Stimulated activated naive CD4-positive, alpha-beta T cell (primary cell): ENCODE measurements at places on chromosomes 5 and 9.

DNA sequence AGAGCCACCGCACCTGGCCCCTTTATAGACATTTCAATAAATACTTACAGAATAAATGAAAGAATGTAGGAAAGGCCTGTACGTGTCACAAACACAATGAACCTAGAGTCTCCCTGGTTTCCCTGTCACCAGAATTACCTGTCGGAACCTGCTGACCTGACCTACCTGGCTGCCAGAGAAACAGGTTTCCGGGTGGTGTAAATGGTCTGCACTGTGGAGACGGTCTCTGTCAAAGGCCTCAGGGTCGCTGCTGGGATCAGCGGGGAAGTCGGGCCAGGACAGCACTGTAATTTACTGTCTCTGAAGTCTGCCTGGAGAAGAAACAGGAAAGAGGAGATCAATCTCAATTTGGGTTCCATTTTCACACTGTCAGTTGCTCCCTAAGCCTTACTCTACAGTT, 9.3 kb upstream of the FRRS1L start:
- no peak for DNase-seq

DNA sequence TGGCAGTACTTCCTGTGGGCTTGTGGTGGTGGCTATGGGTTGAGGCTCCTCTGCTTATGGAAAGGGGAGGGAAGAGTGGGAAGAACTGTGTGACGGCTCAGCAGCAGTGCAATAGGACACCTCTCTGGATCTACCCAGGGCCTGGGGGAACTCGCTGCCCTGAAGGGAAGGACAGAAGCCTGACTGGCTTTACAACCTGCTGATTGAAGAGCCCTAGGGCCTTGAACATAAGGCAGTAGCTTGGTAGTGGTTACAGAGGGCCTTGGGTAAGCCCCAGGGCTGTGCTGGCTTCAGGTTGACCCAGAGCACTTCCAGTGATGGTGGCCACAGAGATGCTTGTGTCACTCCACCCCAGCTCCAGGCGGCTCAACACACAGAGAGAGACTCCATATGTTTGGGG, 5.5 kb downstream of the CCIN start:
- no peak for DNase-seq

GRCh38 chr9:129627556-129628440, 1.8 kb downstream of the NTMT1 start:
- no peak for DNase-seq

GRCh38 chr5:98679963-98680362, 93.5 kb upstream of the RGMB start:
- no peak for DNase-seq

- DNase-seq = no peak
Measured at GRCh38 chr5:80957031-80957761, 3.0 kb upstream of the RASGRF2 start.

DNA sequence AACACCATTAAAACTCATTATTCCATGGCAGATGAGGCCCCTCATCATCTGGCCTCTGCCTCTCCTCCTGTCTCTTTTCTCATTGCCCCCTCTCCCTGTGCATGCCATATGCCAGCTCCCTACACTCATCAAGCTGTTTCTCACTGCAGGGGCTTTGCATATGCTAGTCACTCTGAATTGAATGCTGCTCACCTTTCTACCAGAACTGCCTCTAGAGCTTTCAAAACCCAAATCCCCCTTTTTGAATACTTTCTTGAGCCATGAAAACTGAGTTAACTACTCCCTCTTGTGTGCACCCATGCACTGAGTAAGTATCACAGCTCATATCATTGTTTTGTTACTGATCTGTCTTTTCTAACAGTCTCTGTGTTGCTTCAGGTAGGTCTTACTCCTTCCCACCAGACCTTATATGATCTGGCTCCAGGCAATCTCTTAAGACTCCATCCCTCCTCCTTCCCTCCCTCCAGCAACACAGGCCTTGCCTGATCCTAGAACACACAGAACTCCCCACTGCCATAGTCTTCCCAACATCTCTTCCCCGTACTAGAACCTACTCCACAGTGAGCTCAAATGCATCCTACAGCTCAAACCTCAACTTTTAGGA, 60.5 kb downstream of the ASTN2 start:
- DNase-seq = no peak

DNA sequence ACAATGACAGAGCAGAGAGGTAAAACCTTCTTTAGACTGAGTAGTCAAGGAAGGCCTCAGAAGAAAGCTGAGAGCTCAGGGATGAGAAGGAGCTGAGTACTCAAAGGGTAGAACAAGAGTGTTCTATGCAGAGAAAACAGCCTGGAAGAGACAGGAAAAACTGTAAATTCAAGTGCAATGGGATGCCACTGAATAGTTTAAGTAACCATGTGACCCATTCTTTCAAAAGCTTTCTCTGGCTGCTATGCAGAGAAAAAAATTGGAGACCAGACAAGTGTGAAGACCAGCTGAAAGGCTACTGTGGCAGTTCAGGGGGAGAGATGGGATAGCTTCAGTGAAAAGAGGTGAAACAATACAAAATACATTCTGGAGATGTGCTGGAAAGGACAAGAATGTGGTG, 61.3 kb upstream of the RNF38 start:
- no peak for DNase-seq

GRCh38 chr9:122219856-122220672, 8.7 kb downstream of the LHX6 start:
- no peak for DNase-seq

DNA sequence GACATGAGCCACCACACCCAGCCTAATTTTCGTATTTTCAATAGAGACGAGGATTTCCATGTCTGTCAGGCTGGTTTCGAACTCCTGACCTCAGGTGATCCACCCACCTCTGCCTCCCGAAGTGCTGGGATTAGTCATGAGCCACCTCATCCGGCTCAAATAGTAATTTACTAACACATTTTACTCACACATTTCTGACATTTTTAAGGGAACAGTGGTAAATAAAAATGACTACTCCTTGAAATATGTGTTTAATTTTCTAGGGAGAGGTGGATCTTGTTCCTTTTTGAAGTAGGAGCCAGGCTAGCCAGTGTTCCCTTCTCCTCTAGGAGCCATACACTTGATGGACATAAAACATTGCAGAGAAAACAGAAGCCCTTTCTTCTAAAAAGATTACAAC, 55.2 kb upstream of the ERBIN start:
- DNase-seq = no peak

GRCh38 chr5:89869346-89869745, 540.2 kb downstream of the CETN3 start:
- no peak for DNase-seq

GRCh38 chr9:111450124-111450523, 34.1 kb downstream of the ECPAS start:
- no peak for DNase-seq

GRCh38 chr5:7220156-7220555, 175.8 kb upstream of the ADCY2 start:
- DNase-seq = no peak

- DNase-seq = no peak
Measured at GRCh38 chr9:91623004-91623403, 199.4 kb upstream of the NFIL3 start.

- DNase-seq = no peak
Measured at GRCh38 chr9:101326501-101326900, 58.3 kb downstream of the BAAT start.

DNA sequence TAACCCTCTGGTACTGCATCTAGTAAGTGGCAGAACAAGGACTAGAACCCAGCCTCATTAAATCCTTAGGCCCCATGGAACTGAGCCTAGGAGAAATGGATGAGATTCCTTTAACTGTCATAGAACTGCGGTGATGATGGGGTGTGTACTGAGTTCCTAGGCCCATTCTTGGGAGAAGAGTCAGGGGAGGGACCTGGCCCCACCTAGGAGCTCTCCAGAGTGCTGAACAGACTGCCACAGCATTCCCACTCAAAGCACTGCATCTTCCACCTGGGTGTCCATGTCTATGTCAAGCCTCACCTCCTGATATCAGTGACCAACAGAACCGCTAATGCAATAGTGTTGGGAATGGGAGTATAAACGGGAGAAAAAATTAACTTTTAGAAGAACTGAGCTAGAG, 36.6 kb downstream of the TTLL11 start:
- no peak for DNase-seq

GRCh38 chr9:121885345-121885901, 207.7 kb downstream of the TTLL11 start:
- DNase-seq = no peak

- DNase-seq = no peak
Measured at GRCh38 chr5:12616093-12616492, 711.8 kb upstream of the CTNND2 start.

- no peak for DNase-seq
Measured at GRCh38 chr9:110922145-110922544, 116.1 kb downstream of the LPAR1 start.

DNA sequence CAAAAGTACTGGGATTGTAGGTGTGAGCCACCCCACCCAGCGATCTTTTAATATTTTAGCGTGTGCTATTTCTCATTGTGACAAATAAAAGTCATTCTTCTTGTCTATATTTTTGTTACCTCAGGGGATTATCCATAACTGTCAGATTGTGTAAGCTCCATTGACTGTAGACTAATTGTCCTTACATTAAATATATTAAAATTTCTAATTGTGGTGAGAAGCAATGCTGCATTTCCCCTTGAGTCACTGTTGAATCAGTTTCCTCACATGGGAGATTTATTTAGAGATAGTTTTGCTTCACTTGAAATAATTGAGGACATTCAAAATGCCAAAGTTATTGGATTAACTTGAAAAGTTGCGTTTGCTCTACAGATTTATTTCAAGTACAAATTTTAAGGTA, 782.4 kb upstream of the WWC1 start:
- no peak for DNase-seq

GRCh38 chr9:105393576-105394344, 54.1 kb upstream of the FSD1L start:
- no peak for DNase-seq
